ENCODE measurements at places on chromosomes 2 and 18. TPM values are rescaled to one million over a fixed set of nuclear protein-coding genes. Genes with fewer than 3 reads are reported as not detected.

RAB31 gene
- total RNA-seq = 47.7 TPM

GBX2 gene
- total RNA-seq = not detected

TRABD2A gene
- total RNA-seq = 0.64 TPM

DNA sequence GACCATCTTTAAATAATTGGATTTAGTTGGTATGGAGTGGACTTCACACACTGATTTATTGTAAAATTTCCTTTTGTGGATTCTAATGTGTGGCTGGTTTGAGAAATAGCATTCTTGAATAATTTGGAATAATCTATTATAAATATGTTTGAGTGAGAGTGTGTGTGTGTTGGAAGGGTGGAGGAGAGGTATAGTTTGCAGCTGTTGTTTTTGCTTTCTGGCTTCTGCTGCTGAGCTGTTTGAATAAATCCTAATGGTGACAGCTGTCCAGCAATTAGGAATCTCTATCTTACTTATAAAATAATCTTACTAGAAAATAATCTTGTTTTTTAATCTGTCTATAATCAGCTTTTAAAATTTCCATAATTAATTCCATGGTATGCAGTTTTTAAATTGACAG is 1283.0 kb upstream of the CDH2 start:
- no peak for DNase-seq

UCN gene
- total RNA-seq = 0.51 TPM

GRCh38 chr2:185644828-185645227 is 93.8 kb upstream of the FSIP2 start:
- DNase-seq = no peak

COL6A3 gene
- total RNA-seq = 0.64 TPM

GRCh38 chr2:102078773-102079172 is 63.8 kb upstream of the IL1R1 start:
- DNase-seq = no peak

DNA sequence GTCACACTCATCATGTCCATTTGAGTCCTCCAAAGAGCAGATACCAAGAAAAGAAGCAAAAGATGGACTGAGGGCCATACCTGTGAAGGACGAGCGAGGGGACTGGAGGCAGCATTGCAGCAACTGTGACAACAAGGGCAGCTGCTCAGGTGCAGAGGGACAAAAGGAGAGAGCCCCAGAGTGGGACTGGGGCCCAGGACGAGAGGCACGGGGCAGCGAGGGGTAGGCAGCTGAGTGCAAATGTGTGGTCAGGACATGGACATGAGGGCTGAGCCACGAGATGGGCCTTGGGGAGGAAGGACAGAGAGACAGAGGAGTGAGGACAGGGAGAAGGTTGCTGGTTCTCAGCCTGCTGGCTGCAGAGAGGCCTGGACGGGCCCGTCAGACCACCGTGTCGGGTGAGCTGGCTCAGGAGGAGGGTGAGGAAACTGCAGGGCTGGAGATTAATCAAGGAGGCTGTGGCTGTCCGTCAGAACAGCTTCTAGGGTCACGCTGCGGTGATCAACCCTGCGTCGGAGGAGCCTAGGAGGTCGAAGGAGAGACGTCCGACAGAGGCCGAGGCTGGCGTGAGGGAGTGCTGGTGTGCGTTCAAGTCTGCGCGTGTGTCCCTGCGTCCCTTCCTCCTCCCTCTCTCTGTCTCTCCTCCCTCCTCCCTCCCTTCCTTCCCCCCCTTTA is 206.8 kb upstream of the HDAC4 start:
- DNase-seq = no peak

CSRNP3 gene
- total RNA-seq = 0.26 TPM

DNA sequence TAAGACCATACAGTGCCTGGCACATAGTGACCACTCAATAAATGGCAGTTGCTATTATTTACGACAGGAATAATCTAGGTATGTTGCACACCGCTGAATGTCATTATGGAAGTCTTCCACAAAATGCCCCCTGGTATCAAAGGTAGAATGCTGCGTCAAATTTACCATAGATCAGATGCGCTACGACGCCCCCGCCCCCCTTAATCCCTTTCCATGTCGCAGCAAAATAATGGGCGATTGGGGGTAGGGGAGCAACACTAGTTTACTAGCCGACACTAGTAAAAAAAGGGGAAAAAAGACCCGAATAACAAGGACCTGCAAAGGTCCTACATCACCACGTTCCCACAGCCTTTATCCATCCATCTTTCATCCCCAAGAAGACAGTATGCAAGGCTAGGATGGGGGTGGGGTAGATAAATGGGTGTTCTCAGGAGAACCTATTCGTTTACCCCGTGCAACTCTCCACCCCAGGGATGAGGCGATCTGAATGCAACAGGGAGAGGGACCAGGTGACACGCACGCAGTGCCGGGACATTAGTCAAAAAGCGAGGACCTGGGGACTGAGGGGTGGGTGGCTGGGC is 455 bp downstream of the PREPL start:
- peak; percentile 12 for DNase-seq

MDH1B gene
- not detected for total RNA-seq

SRD5A2 gene
- under 0.01 TPM for total RNA-seq

DNA sequence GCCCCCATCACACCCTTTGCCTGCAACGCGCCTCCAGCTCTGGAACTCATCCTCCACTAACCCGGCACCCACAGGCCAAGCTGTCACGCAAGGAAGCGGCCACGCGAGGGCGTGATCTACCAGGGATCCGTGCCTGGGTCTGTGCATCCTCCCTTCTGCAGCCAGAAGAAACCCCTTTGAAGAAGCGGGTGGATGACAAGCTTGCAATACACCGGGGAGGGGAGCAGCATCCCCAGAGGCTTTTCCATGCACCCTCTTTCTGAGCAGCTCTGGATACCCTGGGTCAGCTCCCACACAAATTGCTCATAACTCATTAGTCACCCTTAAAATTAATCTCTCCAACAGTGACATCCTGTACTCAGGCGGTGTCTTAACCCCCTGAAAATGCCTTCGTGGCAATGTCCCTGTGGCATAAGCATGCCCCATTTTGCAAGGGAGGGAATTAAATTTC is 47.6 kb downstream of the PDCL3 start:
- DNase-seq = peak; percentile 22

CRYGC gene
- not detected for total RNA-seq

GRCh38 chr2:175161-175786 is 88.6 kb downstream of the SH3YL1 start:
- DNase-seq = no peak

GRCh38 chr2:241816431-241817121 is 7.6 kb downstream of the NEU4 start:
- no peak for DNase-seq

DNA sequence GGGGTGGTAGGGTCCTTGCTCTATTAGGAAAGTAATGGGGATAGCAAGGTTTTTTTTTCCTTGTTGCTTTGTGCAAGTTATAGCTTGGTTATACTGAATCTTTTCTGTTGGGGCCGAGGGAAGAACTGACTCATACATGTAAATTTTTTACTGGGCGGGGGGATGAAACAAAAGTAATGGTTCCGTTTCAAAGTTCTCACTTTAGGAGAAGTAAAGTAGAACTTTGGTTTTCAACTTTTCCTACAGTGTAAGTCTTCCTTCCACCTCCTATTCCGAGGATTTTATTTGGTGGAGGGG is 1.1 kb downstream of the AFTPH start:
- DNase-seq = peak; percentile 56

SERPINB3 gene
- 22.4 TPM for total RNA-seq

GRCh38 chr18:37483984-37484819 is 81.4 kb downstream of the CELF4 start:
- DNase-seq = no peak

LIMS3 gene
- total RNA-seq = not detected

Data from bronchial epithelial cell (primary cell).